ENCODE measurements at places on chromosomes 1 and 21. TPM values are rescaled to one million over a fixed set of nuclear protein-coding genes. Genes with fewer than 3 reads are reported as not detected.

SPATA17 gene
- not detected for polyA plus RNA-seq

KRTAP19-5 gene
- not detected for polyA plus RNA-seq

TSACC gene
- 2.5 TPM for polyA plus RNA-seq

TCHHL1 gene
- polyA plus RNA-seq, result not detected

TCEA3 gene
- 0.69 TPM for polyA plus RNA-seq

EPHA8 gene
- polyA plus RNA-seq, result not detected

PPM1J gene
- 1.4 TPM for polyA plus RNA-seq

RHBDL2 gene
- not detected for polyA plus RNA-seq

ANGPTL1 gene
- polyA plus RNA-seq, result 0.58 TPM

C1orf53 gene
- polyA plus RNA-seq, result not detected

MFAP2 gene
- polyA plus RNA-seq, result 0.43 TPM

VHLL gene
- not detected for polyA plus RNA-seq

KANK4 gene
- polyA plus RNA-seq, result not detected

FOXO6 gene
- not detected for polyA plus RNA-seq

TLCD4 gene
- polyA plus RNA-seq, result 3.1 TPM

TRABD2B gene
- not detected for polyA plus RNA-seq

ACBD3 gene
- polyA plus RNA-seq, result 41.3 TPM

CYP4Z1 gene
- not detected for polyA plus RNA-seq

SELENON gene
- 1.2 TPM for polyA plus RNA-seq

SGIP1 gene
- polyA plus RNA-seq, result 0.71 TPM

FCMR gene
- polyA plus RNA-seq, result 1,091 TPM

BTBD8 gene
- polyA plus RNA-seq, result 0.93 TPM

SAMD11 gene
- polyA plus RNA-seq, result not detected

KRTAP11-1 gene
- not detected for polyA plus RNA-seq

TSTD1 gene
- 349 TPM for polyA plus RNA-seq

NR0B2 gene
- not detected for polyA plus RNA-seq

GREM2 gene
- polyA plus RNA-seq, result not detected

TRIM17 gene
- not detected for polyA plus RNA-seq

RNF207 gene
- 0.23 TPM for polyA plus RNA-seq
